ENCODE measurements at places on chromosomes 11 and 22.

DNA sequence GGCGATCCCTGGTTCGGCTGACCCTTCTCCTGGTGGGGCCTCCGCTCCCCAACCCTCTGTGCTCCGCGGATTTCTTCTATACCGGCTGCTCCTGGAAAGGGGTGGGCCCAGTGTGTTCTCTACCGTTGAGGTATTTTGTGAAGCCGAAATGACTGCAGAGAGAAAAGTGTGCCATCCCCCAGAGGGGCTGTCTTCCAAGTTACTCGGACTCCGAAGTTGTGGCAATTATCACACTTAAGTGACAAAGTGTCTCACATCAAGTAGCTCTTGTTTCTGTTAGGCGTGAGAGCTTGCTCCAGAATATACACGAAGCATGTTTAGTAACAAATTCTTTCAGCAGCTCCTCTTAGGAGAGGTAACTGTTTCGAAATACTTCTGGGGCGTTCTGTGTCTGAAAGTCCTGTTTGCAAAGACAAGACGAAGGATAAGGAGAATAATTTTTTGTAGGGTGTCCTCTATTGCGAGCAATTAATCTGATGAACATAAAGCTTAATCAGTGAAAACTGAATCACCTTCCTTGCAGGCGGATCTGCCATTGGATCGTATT lies 434 bp downstream of the XPNPEP3 start:
- no peak for DNase-seq

GRCh38 chr11:68414496-68415221 lies 45.9 kb upstream of the PPP6R3 start:
- DNase-seq: no peak

DNA sequence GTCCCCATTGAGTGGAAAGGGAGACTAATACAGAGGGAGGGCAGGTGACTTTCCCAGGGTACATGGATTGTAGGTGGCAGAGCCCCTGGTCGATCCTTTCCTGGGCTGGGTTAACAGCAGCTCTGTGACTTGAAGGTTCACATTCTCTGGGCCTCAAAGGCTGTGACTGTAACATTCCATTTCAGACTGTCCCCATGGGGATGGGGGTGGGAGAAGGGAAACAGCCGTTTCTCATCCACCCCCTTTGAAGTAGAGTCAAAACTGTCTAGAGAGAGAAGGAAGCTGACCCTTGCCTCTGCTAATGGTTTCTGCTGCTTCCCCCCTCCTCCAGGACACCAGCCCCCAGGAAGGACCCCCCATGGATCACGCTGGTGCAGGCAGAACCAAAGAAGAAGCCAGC lies 19.2 kb downstream of the MICALL1 start:
- no peak for DNase-seq

DNA sequence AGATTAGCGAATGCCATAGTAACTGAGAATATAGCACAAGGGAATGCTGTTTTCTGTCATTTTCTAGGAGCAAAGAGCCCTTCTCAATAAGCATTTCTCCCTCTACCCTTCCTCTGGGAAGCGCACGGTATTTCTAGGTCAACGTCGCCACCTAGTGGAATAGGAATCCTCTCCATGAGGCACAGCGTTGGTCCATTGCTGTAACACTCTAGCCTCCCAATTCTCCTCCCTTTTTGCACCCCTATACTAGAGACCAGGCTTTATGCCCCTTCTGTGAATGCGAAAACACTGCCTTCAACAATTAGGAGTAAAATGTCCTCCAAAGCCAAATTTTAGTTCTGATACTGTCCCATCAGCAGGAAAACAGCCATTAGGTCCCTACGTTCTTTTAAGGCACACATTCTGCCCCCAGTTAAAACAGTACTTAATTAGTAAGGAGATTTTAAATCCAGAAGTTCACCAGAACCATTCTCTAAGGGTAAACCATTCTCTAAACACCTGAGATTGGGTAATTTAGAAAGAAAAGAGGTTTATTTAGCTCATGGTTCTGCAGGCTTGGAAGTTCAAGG lies 12.8 kb upstream of the HYLS1 start:
- no peak for DNase-seq

DNA sequence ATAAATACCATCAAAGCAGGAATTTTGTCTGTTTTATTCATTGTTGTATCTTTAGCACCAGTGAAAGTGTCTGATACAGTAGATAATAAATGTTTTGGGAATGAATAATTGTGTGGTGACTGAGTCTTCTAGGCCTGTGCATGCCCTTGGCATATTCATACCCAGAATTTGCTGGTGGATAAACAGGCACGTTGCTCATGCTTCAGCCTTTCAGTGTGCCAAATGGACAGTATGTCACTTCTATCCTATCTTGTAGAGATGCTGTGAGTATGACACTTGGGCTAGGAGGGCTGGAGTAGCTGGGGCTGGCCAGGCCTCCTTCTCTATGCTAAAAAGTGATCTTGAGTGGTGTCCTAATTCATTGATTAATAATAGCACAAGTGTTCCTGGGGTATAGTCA lies 287.3 kb upstream of the DDI1 start:
- no peak for DNase-seq

- DNase-seq: no peak
Measured at GRCh38 chr22:19055801-19056200, 66.4 kb downstream of the DGCR2 start.

GRCh38 chr22:50694766-50695420 lies 22.3 kb downstream of the SHANK3 start:
- no peak for DNase-seq
